ENCODE measurements at places on chromosomes 2 and 18.

- no peak for DNase-seq
Observed at GRCh38 chr18:9285604-9286003, 49.0 kb upstream of the TWSG1 start.

GRCh38 chr18:70294471-70295191 lies 5.8 kb downstream of the SOCS6 start:
- DNase-seq: no peak

- no peak for DNase-seq
Observed at GRCh38 chr2:162487816-162488215, 143.9 kb downstream of the GCA start.

GRCh38 chr2:9156483-9156882 lies 50.1 kb upstream of the ASAP2 start:
- no peak for DNase-seq

- DNase-seq: no peak
Observed at GRCh38 chr2:211114826-211115455, 558.5 kb downstream of the CPS1 start.

DNA sequence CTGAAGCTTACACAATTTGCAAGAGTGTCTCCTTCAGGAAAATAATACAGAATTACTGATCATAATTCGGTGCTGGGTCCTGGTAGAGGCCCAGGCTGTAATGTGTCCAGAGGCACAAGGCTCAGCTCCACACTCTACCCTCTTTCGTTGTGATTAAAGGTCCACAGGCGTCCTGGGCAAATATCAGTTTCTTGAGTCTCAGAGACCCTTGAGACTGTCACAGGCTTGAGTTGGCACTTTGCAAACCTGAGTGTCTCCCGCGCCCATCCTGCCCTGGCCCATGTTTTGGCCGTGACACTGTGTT lies 46.9 kb upstream of the SMAD7 start:
- DNase-seq: no peak

DNA sequence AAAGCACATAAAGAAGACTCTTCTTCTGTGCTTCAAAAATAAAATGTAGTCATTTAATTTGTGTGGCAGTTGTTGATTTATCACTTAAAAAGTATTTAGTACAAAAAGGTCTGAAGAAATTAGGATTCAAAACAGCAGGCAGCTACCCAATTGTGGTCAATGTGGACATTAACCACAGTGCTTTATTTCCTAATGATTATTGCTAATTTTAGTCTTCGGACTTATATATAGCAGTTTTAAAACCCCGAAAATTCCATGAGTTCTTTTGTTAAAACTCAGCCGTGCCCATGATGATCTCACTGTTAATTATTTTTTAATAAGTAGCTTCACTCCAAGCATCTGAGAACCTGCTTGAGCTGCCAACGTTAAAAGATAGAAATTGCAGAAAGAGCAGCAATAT lies 594.3 kb downstream of the STK39 start:
- no peak for DNase-seq

DNA sequence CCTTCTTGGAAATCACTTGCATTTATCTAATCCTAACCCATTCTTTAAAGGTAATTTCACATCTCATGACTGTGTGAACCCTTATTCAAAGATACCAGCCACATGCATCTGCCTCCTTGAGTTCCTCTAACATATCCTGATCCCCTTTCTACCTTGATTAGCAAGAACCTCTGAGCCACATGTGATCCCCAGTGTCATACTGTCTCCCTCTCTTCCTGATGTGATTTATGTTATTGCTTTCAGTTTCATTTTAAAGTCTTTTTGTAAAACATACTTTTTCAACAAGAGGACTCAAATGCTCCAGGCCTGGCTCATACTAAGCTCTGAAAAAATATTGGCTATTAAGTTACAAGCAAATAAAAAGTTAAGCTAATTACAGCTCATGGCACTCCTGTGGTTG lies 470.1 kb downstream of the DLGAP1 start:
- DNase-seq: no peak

All from germinal center (tissue), 1 donor.